ENCODE measurements at places on chromosomes 5 and 9.

DNA sequence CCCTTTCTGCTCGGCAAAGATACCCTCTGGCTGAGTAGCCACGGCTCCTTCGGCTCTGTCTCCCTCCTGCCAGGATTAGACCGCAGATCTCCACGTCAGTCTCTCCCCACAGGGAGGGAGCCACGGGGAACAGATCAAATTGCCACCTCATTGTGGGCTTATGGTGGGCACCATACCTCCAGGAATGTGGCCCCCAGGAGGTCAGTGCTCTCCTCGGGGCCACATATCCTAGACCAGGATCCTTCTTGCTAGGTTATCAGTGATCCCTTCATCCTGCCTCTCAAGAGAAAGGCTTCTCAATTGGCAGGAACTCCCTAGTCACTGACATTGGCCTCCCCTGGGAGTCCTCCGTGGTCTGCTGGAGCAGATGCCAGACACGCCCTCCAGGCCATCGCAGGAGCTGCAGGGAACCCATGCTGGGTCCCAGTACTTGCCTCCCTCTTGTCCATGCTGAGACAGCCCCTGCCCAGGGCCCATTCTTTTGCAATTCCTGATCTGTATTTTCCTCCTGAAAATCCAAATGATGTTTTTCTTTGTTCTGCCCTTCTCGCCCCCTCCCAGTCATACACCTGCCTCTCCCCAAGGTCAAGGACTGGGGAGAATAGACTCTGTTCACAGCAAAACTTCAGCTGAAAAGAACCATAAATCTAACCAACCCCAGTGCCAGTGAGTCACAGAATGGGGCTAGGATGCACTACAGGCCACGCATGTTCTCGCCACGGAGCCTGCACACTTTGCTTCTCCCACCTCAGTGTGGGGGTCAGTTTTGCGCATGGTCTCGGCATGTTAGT lies 31.6 kb upstream of the ENHO start:
- no peak for DNase-seq

DNA sequence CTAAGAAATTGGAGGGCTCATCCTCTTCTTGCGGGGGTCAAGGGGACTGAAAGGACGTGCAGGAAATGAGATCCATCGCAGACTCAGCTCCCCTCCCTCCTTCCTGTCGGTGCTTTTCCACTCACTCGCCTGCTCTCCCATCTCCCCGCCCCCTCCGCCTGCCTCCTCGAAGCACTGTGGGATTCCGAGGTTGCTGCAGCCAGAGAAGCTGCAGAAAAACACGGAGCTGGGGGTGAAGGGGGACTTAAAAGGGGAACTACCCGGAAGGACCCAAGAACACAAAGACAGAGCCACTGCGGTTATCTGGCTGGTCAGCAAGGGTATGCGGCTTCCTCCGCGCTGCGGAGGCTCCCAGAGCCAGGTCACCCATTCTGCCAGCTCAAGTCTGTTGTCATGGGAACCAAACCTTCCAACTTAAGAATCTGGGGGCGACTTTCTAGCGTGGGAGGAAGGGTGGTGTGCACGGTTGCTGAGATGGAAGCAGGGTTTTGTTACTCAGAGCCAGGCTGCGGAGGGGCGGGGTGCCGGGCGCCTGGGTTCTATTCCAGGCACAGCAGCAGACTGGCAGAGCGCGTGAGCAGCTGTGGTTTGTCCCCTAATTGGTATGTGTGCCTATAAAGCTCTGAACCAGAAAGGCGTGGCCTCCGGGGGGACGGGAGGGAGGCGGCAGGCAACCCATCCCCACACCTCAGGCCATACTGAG lies 24.9 kb downstream of the PCDHGC5 start:
- peak; percentile 80 for DNase-seq

GRCh38 chr5:139543423-139543991 lies 17.6 kb upstream of the UBE2D2 start:
- peak; percentile 6 for DNase-seq

DNA sequence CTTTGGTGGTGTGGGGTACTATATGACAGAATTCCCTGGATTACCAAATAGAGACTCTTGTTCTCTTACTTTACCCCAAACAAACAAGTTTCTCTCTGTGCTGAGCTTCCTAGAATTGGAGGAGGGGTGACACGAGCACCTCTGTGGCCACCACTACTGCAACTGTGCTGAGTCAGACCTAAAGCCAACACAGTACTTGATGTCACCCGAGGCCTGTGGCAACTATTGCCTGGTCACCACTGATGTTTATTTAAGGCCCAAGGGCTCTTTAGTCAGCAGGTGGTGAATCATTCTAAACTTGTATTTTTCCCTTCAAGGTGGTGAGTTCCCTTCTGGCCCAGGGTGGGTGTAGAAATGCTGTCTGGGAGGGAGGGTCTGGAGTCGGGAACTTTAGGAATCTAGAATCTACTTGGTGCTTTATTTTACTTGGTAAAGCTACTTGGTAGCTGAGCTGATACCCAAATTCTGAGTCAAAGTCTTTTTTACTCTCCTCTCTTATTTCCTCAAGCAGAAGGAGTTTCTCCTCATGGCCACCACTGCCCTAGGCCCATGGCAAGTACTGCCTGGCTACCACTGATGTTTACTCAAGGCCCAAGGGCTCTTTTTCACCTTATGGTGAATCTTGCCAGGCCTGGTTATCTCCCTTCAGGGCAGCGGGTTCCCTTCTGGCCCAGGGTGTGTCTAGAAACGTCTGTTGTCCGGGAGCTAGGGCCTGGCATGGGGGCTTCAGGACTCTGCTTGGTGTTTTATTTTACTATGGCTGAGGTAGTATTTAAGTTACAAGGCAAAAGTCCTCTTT lies 9.8 kb downstream of the LURAP1L start:
- DNase-seq, result no peak

DNA sequence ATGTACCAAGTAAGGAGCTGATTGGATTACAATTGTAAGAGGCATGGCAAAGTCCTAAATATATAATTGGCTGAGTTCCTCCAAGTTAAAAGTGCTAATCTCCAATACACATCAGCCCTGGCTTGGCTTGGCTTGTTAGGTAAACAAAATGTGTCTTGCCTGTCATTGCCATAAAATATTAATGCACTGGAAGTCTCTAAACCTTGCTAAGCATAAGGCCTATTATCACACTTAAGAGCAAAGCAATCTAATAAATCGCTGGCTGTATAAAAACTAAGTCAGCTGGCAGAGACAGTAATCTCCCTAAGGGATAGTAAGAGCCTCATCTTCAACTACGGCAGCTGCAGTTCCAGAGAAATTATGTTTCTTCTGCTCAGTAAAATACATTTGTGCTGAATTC lies 418.6 kb upstream of the GRAMD2B start:
- DNase-seq, result no peak

DNA sequence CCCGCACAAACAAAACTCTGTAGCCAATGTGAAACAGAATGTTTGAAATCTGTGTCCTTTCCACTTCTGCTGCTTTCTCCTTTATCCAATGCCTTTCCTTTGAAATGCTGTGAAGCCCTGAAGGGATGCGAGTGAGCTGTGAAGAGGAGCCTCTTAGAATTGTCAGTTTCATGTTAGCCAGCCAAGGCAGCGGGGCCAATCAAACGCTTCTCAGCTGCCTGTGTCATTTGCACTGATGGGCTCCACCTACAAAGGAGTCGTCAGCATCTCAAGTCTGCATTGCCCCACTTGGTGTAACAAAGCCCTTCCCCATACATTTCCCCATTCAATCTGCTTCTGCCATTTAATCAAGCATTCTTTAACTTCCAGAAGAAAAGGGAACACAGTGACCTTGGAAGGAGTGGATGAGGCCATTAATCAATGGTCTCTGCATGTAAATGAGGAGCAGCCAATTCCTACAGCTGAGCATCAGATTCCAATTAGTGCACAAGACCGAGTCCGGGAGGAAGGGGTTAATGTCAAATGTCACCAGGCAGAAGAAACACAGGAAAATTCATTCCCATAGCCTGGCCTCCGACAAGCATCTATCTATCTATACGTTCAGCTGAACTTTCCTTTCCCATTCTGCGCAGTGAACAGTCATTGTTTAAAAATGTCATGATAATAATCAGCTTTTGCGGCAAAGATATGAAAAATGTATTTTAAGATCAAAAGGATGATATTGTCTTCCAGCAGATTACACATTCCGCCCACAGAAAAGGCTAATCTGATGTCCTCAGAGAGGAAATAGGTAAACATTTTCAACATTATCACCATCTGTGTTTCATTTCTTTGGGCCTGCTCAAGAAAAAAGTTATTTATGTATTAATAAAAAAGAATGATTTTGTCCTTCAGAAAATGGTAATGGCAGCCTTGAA lies 154.6 kb downstream of the FSTL4 start:
- DNase-seq, result no peak

DNA sequence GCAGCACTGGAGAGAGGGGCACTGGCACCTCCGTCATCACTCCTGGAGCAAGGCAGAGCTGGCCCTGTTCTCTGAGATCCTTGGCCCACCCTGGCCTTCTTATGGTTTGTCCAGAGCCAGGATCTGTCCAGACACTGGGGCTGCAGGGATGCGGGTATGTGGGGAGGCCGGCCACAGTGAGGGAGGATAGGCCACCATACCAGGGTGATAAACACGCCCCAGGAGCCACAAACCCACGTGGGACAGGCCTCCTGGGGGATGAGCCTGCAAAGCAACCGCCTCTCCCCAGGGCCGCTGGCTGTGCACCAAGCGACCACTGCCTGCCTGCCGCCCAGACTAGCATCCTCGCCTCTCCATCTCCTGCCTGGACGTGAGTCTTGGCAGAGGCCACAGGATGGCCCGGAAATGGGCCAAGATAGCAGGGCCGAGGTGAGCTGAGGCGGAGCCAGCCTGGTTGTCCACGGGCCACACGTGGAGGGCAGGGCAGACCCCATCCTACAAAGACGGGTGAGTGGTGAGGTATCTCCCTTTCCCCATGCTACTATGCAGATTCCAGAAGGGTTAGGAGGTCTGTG lies 4.5 kb downstream of the OBP2A start:
- no peak for DNase-seq

DNA sequence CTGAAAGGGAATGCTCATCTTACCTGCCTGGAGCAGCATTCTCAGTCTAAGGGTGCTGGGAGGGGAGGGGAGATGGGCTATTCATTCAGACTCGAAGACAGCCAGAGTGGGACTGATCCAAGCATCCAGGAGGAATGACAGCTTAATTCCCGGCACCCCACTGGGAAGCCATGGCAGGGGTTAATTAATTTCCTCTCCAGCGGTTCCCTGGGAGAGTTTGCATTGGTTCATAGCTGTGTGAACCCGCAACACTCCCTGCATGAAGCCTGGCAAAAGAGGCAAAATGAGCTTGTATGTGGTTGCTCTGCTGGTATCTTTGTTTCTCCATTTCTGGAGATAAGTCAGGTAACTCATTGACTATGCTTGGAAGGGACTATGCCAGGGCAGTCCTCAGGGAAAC lies 401.0 kb upstream of the SLC24A2 start:
- DNase-seq, result no peak

DNA sequence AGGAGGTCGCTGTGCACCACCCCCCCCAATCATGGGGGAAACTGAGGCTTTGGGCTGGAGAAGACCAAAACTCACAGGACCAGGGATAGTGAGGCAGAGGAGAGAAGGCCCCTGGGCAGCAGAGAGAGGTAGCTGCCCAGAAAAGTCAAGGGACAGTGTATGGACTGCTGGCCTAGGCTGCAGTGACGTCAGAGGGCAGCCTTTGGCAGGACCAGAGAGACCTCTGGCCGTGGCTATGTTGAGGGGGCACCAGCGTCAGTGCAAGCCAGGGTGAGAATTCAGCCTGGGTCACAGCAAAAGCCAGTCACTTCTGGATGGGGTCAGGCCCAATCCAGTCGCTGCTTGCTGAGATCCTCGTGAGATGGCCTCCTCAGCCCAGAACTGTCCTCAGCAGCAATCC lies 26.5 kb downstream of the FLT4 start:
- DNase-seq, result no peak

GRCh38 chr5:94746731-94747124 lies 128.3 kb downstream of the SLF1 start:
- no peak for DNase-seq

GRCh38 chr9:90504486-90504885 lies 138.1 kb downstream of the DIRAS2 start:
- DNase-seq, result no peak

GRCh38 chr9:8653111-8653510 lies 853.5 kb upstream of the DMAC1 start:
- DNase-seq, result no peak

GRCh38 chr5:100889165-100889743 lies 13.8 kb downstream of the ST8SIA4 start:
- DNase-seq, result no peak

All from stimulated activated CD4-positive, alpha-beta T cell treated with anti-CD3 and anti-CD28 coated beads, Interleukin-2, amount 100 ng/mL, for 4 hours (primary cell).